Heart right ventricle (tissue), 16 donors: ENCODE measurements at places on chromosomes 7 and 10. TPM values are rescaled to one million over a fixed set of nuclear protein-coding genes. Genes with fewer than 3 reads are reported as not detected.

THAP5 gene
- 8.9 TPM for polyA plus RNA-seq

AZGP1 gene
- 148 TPM for polyA plus RNA-seq

- no peak overlapping the region for H3K4me3 ChIP-seq
- no peaks in the 10 kb centered on the region for H3K27me3 ChIP-seq
- H3K4me1 ChIP-seq, result no peaks in the 10 kb centered on the region
- no peak overlapping the region for H3K27ac ChIP-seq
- no peak for DNase-seq
Measured at GRCh38 chr7:114784177-114784576, 137.7 kb upstream of the MDFIC start.

FGFR2 gene
- polyA plus RNA-seq, result 0.22 TPM

- no peak overlapping the region for H3K27ac ChIP-seq
- H3K36me3 ChIP-seq, result no peaks in the 10 kb centered on the region
Measured at GRCh38 chr10:69353977-69354635, 62.6 kb downstream of the TACR2 start.

DNA sequence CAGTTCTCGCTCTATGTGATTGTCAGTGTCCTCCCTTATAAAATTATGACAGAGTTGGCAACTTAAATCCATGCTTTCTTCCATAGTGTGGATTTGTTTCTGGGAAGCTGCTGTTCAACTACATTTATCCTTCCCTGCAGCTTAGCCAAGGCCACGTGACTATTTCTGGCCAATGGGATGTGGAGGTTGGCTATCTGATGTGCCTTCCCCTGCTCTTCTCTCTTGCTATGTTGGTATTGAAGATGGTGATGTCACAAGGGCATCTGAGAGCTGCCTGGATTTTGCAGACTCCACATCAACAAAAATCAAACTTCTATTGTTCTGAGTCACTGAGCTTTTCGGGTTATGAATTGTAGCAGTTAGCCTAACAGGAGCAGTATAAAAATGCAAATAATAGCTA, 164.9 kb upstream of the RHOBTB1 start:
- H3K27ac ChIP-seq, result no peak overlapping the region
- H3K4me1 ChIP-seq, result no peaks in the 10 kb centered on the region
- H3K36me3 ChIP-seq, result no peaks in the 10 kb centered on the region
- H3K27me3 ChIP-seq, result no peaks in the 10 kb centered on the region
- DNase-seq, result no peak

DNA sequence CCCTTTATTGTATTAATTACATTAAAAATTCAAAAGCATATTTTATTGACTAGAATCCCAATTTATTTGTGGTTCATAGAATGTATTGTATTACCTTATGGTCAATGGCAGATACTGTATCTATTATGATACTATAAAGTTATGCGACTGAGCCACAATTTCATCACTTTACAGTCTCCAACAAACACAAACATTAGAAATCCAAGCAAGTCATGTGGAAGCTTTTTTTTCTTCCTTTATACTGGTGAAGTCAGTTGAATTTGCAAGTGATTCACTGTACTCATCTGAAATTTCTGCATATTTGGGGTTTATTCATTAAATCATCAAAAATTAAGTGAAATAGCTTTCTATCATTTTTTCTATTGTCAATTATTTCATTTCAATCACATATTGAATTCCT, 54.3 kb downstream of the BMPER start:
- H3K4me3 ChIP-seq, result no peak overlapping the region
- H3K36me3 ChIP-seq, result no peaks in the 10 kb centered on the region
- H3K27ac ChIP-seq, result no peak overlapping the region
- H3K27me3 ChIP-seq, result no peaks in the 10 kb centered on the region
- H3K4me1 ChIP-seq, result no peaks in the 10 kb centered on the region

DNA sequence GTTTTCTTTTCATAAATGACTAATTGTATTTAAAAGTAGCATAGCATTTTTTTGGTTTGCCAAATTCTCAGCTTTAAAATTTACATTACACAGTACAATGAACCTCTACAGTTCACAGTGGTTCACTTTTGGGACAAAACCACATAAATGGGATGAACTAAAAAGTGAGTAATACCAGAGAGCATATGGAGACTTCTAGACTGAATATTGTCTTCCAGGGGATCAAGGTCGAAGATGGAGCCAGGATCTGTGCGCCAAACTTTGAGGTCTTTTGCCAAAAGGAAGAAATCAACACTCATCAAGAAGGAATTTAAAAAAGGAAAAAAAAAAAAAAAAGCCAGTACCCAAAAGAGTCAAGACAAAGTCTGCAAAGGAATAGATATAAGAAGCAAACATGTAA, 87.5 kb downstream of the NEBL start:
- H3K27me3 ChIP-seq, result no peaks in the 10 kb centered on the region
- no peak for DNase-seq
- H3K4me1 ChIP-seq, result peaks cover 3% of the 10 kb centered on the region
- H3K36me3 ChIP-seq, result peaks cover 7% of the 10 kb centered on the region

LGI1 gene
- polyA plus RNA-seq, result 0.03 TPM

GRCh38 chr7:156139633-156140032, 327.4 kb upstream of the SHH start:
- no peaks in the 10 kb centered on the region for H3K4me1 ChIP-seq
- H3K36me3 ChIP-seq, result no peaks in the 10 kb centered on the region
- H3K27me3 ChIP-seq, result no peaks in the 10 kb centered on the region
- no peak overlapping the region for H3K4me3 ChIP-seq
- H3K27ac ChIP-seq, result no peak overlapping the region
- DNase-seq, result no peak

GRCh38 chr10:93039721-93040120, 20.9 kb upstream of the CYP26C1 start:
- H3K27me3 ChIP-seq, result no peaks in the 10 kb centered on the region
- DNase-seq, result no peak
- H3K36me3 ChIP-seq, result no peaks in the 10 kb centered on the region
- H3K27ac ChIP-seq, result no peak overlapping the region
